Stimulated activated CD8-positive, alpha-beta memory T cell treated with anti-CD3 and anti-CD28 coated beads, Interleukin-4, amount 100 ng/mL, for 1 hour (primary cell): ENCODE measurements at places on chromosomes 2 and 18.

DNA sequence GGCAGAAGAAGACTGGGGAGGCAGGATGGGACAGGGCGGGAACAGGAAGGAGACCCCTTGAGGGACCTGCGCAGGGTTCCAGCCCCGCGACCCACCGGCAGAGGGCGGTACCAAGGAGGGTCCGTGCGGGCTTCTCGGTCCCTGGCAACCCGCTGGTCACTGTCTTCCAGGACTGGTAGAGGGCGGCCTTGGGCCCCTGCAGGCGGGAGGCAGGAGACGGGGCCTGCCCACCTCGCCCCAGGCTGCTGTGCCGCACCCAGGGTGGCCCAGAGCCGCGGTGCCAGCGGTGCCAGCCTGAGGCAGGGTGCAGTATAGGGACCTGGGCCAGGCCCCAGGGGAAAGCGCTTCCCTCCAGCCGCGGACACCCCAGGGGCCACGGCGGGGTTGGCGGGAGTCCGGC, 34.5 kb downstream of the NEURL3 start:
- DNase-seq: peak; percentile 24

DNA sequence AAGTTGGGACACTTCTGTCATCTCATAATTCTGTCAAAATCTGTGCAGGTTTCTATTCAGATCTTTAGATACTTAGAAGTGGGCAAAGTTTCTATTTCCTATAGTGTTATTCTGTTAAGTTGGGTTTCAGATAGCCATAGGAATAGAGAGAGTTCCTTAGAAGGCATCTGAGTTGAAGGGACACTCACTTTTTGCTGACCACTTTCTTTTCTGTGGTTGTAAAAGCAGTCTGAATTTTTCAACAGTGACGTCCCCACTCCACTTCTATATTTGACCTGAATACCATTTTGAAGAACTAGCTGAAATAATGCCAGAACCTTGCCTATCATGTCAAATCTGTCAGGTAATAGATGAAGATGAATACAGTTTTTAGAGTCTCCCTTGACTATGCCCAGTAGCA, 267.3 kb downstream of the SPAG16 start:
- no peak for DNase-seq

DNA sequence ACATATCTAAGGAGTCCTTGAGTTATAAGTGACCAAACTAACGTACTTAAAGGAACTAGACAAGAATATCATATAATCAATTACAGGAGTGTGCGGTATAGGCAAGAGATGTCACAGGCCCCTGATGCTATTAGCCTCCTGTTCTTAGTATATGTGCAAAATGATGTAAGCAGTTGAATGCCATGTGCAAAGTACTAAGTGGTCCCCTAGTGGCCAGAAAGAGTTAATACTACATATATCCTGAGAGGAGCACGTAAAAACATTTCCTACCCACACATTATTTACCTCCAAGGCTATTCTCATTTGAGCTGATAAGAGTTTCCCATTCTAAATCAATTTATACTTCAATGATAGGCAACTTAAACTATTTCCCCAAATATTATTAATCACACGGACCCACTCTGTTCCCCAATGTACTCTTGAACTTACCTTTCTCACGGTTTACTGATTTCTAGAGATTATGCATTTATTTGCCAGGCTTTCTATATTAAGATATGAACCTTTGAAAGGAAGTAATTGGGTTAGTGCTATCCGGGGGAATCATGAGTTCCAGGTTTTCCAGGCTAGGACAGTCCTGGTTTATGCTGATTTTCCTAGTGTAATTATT, 158.0 kb upstream of the KLHL14 start:
- DNase-seq: no peak

- DNase-seq: no peak
Observed at GRCh38 chr2:241885291-241885945, 15.9 kb downstream of the RTP5 start.

DNA sequence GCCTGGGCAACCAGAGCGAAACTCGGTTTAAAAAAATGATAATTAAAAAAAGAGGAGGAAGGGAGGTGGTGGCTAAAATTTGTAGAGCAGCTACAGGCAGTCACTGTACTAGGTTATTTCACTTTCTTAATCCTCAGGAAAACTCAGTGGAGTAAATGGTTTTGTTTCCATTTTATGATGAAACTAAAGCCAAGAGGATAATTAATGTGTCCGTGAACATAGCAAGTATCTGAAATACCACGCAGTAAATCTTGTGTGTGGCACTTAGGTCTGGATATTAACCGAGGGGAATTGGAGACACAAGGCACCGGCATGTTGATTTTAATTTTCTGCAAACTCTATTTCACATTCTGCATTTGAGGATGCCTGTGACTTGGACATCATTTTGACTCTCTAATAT, 14.5 kb downstream of the SH3BP4 start:
- DNase-seq: no peak

DNA sequence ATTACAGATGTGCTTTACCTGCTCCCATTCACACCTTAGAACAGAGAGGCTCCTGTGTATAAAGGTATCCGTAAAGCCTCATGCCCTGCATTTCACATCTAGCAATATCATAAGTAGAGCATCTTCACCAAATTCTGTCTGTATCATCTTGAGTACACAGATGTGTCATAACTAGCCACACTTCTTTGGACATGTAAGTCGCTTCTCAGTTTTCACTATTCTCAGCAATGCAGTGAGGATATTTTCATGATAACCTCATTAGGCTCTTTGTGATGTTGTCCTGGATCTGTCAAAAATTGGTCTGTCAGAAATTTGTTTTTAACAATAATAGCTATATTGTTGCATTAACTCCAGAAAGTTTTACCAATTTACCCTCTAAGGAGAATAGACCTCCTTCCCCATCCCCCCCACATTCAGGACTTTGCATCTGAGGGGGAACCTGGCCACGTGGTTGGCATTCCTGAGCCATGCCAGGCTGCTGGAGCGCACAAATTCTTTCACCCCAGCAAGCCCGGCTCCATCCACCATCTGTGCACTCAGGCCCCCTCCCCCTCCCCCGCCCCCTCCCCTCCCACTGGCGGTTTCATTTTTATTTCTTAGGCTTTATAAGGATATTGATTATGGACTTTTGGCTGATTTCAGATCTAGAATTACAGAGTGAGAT, 34.1 kb downstream of the AGAP1 start:
- DNase-seq: no peak

GRCh38 chr2:42809819-42810120, 17.4 kb upstream of the HAAO start:
- peak; percentile 45 for DNase-seq

- no peak for DNase-seq
Observed at GRCh38 chr2:241903121-241904010, 33.8 kb downstream of the RTP5 start.

DNA sequence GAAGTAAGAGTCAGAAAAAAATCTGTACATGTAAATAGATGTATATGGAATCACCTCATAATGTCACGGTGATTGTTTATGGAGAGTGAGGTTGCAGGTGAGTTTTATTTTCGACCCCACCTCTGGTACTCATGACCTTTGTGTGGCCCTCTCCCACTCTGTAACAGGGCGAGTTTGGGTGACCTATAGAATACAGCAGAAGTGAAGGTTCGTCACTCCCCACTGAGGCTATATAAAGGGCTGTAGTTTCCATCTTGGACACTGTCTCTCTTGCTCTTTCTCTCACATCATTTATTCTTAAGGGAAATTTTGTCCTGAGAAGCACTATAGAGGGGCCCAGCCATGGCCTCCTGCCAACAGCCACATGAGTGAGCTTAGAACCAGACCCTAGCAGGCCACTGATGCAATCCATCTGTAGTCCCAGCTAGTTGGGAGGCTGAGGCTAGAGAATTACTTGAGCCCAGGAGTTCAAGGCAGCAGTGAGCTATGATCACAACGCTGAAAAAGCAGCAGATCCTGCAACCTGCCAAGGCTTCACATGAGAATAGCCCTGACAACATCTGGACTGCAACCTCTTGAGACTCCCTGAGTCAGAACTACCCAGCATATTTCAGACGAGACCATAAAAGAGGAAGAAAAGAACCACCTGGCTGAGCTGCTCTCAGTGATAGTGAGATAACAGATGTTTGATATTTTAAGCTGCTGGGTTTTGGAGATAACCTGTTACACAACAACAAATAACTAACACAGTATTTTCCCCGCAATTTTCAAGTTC, 74.3 kb upstream of the SLC1A4 start:
- no peak for DNase-seq

- DNase-seq: no peak
Observed at GRCh38 chr2:74548900-74549826, 4.6 kb downstream of the LOXL3 start.

- no peak for DNase-seq
Observed at GRCh38 chr2:202871300-202872141, at the start of gene ICA1L. Gene ICA1L, minus strand, starts transcription at chr2:202871766. Its CDS starts 42,757 bp downstream, at chr2:202829009.

DNA sequence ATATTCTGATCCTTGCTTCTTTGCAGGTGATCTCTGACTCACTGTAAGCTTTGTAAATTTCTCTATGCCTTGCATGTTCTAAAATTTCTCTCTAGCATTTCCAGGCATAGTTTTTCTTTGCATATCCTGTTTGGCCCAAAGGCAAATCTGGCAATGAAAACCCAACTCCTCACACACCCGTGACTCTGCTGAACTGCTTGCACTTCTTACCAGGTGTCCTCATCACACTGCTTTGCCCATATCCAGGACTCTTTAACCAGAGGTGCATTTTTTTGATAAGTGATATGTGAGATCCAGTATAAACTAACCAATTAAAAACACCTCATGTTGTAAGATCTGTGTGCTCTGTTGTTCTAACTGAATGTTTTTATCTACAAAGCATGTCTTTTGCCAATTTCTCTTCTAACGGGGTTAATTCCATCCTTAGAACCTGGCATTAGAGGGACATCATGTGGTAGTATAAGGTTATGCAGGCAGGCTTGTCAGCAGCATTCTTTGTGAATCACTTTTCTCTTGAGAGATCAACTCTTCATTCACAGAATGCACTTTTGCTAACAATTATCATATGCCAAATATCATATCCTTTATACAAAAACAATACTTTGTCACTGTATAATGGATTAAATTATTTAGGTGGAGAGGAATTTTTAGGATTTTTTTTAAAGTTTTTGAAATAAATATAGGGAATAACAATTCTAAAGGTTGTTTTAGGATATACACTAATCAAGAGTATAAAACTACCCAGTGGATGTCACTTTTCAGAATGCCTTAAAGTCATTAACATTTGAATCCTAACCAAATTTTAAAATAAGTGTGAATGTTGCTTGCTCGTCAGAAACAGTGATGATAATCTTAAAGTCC, 20.8 kb upstream of the TMX3 start:
- DNase-seq: no peak

DNA sequence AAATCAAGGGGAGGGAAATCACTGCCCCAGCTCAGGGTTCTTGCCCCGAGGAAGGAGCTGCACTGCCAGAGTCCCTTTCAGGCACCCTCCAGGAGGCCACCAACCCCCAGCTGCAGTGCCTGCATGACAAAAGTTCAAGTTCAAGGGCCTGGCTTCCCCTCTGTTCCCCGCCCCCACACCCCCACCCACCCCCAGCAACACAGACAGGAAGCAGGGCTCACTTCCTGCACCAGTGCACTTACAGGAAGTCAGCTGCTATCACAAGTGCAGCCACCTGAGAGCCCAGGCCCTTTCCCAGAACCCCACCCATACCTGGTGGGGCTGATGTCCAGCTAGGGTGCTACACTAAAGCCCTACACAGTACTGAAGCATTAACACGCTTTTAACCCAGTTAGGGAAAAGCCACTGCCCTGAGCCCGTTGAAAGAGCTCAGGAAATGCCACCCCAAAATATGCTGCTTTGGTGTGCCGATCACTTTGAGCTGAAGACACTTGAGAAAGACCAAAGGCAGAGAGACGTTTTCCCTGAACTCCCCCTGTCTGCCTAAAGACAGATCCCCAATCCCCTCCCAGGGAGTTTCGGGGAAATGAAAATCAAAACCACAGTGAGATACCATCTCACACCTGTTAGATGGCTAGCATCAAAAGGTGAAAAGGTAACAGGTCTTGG, 109.9 kb upstream of the CAB39 start:
- peak; percentile 17 for DNase-seq

- no peak for DNase-seq
Observed at GRCh38 chr2:24955921-24956320, 15.8 kb downstream of the DNAJC27 start.

DNA sequence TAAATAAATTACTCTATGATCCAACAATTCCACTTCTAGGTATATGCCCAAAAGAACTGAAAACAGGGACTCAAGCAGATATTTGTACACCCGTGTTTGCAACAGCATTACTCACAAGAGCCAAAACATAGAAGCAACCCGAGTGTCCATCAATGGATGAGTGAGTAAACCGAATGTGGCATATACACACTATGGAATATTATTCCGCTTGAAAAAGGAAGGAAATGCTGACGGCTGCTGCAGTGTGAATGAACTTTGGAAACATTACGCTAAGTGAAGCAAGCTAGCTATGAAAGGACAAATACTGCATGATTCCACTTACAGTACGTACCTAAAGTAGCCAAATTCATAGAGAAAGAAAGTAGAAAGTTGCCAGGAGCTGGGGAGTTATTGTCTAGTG, 32.2 kb downstream of the MREG start:
- DNase-seq: no peak

- no peak for DNase-seq
Observed at GRCh38 chr18:25140124-25140961, 211.6 kb downstream of the ZNF521 start.

DNA sequence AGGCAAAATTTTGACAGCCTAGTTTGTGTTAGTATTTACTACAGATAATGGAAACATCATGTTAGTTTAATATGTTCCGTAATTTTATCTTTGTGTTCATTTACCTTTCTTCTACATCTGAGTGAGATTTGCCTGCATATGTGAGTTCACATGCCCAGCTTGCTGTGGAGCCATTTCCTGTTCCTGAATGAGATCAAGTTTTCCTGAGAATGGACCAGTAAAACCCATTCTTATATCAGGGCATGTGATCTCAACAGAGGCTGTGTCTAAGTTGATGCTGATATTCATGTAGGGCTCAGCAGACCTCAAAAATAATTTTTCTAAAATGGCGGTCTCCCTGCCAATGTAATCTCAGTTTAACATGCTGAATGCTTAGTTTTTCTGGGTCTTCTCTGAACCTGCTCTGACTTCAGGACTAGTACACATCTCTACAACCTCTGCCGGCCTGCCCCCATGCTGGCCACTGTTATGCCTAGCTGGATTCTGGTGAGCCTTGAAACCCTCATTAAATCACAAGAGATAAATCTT, 1.0 kb downstream of the IL1A start:
- DNase-seq: no peak

DNA sequence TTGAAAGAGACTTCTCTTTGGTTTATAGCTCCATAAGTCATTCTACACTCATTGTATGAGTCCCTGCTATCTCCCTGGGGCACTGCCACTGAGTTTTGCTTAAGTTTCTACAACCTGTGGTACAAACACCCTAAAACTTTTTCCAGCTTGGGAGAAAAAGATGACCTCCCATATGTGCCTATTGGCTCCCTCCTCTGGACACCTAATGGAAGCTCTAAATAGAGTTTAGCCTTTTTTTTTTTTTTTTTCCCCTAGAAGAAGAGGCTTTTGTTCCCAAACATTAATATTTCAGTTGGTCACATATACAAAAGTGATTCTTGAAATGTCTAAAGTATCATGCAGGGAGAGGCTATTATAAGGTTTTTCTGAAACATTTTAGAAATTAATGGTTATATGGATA, 547.2 kb upstream of the TMEFF2 start:
- DNase-seq: no peak

GRCh38 chr2:107132070-107132469, 246.1 kb upstream of the ST6GAL2 start:
- no peak for DNase-seq

- DNase-seq: no peak
Observed at GRCh38 chr2:72145289-72145657, 2.4 kb downstream of the CYP26B1 start.

GRCh38 chr2:3728104-3729054, 25.0 kb downstream of the DCDC2C start:
- DNase-seq: no peak
